ENCODE measurements at places on chromosomes 3 and 15.

DNA sequence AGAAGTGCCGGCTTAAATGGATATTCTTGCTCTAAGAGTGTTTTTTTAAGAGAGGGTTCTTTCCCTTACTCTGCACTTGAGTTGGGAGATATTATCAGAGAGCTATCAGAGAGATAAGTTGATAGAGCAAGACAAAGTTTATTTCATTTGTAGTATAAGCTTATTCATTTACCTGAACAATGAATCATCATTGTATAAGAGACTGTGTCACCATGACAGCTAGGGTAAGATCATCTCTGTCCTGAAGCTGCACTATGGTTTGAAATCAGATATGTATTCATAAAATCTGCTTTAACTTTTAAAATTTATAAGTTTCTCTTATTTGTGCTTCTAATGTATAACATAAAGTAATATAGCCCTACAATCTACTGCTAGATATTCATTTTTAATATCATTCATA, 128.1 kb upstream of the ARL6 start:
- DNase-seq: no peak

DNA sequence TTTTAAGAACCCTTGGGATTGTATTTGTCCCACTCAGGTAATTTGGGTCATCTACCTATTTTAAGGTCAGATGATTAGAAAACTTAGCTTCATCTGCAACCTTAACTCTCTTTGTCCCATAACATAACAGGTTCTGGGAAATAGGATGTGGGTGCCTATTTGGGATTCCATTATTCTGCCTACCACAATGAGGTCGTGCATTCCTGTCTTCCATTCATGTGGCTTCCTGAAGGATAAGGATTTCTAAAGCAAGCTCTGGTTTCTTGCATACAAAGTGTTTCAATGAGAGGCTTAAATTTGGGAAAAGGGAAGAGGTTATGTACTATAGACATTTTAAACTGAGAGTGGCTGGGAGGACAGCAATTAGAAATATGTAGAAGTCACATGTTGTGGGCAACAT, 190.3 kb downstream of the MCTP2 start:
- peak; percentile 2 for DNase-seq

- peak; percentile 30 for DNase-seq
Measured at GRCh38 chr3:132726341-132726823, 4.2 kb upstream of the NPHP3 start.

DNA sequence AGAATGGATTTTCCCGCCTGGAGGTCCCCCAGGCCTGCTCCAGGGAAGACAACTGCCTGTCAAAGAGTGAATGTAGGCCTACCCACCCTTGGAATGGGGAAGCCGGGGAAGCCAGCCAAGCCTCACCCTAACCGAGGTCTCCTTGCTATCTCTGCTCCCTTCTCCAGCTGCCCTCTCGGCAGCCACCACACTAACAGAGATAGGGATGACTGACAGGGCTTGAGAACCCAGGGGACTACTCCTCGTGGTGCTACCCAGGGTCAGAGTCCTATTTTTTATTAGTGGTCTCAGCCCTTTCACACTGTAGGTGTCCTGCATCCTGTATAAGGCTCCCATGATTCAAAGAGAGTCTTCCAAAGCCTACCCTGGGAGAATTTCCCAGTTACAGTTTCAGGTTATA, 160.6 kb upstream of the CHRM5 start:
- no peak for DNase-seq

GRCh38 chr3:120498556-120499346, 48.0 kb upstream of the FSTL1 start:
- DNase-seq: peak; percentile 99

GRCh38 chr3:147411238-147411814, 2.2 kb downstream of the ZIC1 start:
- DNase-seq: peak; percentile 59

- DNase-seq: no peak
Measured at GRCh38 chr15:74245342-74245931, 9.3 kb downstream of the CCDC33 start.

- no peak for DNase-seq
Measured at GRCh38 chr3:29284497-29284896, 3.6 kb downstream of the RBMS3 start.
